ENCODE measurements at places on chromosomes 16 and 17.

GRCh38 chr16:9407206-9407758 is 315.8 kb downstream of the HAPSTR1 start:
- no peak for DNase-seq

GRCh38 chr17:2780256-2780655 is 16.0 kb upstream of the RAP1GAP2 start:
- DNase-seq = no peak

- no peak for DNase-seq
These were observed 197.5 kb downstream of the HS3ST3A1 start for GRCh38 chr17:13403982-13404946.

- DNase-seq = no peak
These were observed 5.4 kb upstream of the SLC5A10 start for GRCh38 chr17:18946536-18946935.

- DNase-seq = no peak
These were observed 16.1 kb downstream of the ZNF469 start for GRCh38 chr16:88398874-88399178.

DNA sequence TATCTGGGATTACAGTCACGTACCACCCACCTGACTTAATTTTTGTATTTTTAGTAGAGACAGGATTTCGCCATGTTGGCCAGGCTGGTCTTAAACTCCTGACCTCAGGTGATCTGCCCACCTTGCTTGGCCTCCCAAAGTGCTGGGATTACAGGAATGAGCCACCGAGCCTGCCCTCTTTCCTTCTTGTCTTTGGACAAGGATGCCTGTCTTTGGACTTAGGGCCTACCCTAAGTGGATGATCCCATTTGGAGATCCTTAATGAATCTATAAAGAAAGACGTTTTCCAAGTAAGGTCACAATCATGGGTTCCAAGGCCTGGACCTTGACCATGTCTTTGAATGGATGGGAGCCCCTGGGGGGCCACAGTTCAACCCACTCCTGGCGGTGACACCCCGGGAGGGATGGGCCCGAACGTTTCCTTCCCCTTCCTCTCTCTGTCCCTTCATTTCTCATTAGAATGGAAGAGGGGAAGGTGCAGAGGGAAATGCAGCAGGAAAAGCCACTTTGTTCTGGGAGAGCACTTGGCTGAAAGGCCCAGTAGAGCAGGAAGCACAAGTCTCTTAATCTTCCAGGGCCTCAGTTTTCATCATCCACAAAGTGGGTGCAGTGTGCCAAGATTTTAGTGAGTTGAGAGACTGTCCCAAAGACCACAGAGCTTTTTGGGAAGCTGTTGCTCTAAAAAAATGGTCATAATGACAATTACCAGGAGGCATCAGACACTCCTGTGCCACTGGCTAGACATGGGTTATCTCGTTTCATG is 353.3 kb downstream of the SEC14L1 start:
- DNase-seq = no peak
